ENCODE measurements at places on chromosomes 3 and 15. TPM values are rescaled to one million over a fixed set of nuclear protein-coding genes. Genes with fewer than 3 reads are reported as not detected.

The STAC gene
- total RNA-seq, result not detected

The CFAP100 gene
- not detected for total RNA-seq

The MELTF gene
- 20.6 TPM for total RNA-seq

DNA sequence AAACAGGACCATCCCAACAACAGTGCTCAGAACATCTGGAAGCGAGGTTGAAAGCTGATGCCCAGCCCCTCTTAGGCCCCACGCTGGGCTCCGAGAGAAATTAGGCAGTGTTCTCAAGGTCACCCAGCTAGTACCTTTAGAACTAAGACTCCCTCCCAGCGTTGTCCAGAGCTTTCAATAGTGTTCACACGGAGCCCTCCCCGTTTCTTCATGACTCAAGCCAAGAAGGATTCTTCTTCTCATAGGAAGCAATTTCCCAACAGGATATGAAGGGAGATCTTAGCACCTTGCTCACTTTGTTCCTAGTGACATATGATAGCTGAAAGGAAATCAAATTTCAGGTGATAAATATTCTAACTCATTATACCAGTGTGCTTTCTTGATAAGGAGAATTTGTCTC is 244.2 kb upstream of the ST8SIA2 start:
- no peaks in the 10 kb centered on the region for H3K36me3 ChIP-seq
- no peaks in the 10 kb centered on the region for H3K4me1 ChIP-seq
- no peaks in the 10 kb centered on the region for H3K27me3 ChIP-seq

DNA sequence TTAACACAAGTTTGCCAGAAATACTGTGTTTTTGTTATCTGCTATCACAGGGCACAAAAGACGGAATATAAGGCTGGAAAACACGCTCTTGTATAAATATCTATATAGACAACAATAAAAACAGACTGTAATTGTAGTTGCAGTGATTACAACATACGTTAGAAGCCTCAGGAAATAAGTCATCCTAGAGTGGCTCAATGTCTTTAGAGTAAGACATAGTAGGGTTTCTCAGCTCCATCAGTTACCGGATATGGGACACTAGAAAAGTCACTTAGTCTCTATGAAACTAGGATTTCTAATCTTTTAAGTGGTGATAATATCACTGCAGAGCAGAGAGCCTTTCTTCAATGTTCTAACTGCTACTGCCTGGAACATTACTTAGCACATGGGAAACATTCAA is 208.8 kb downstream of the STAG1 start:
- no peak overlapping the region for H3K27ac ChIP-seq
- no peaks in the 10 kb centered on the region for H3K27me3 ChIP-seq
- no peak overlapping the region for H3K4me3 ChIP-seq
- no peaks in the 10 kb centered on the region for H3K36me3 ChIP-seq
- DNase-seq, result no peak

GRCh38 chr15:85329561-85330422 is 50.6 kb upstream of the AKAP13 start:
- H3K36me3 ChIP-seq, result no peaks in the 10 kb centered on the region
- DNase-seq, result peak; percentile 44
- H3K4me3 ChIP-seq, result peak overlapping the region; percentile 26
- peak overlapping the region; percentile 88 for H3K27ac ChIP-seq
- no peaks in the 10 kb centered on the region for H3K27me3 ChIP-seq

Data from transverse colon (tissue), 4 donors.